ENCODE measurements at places on chromosomes 16 and 17.

DNA sequence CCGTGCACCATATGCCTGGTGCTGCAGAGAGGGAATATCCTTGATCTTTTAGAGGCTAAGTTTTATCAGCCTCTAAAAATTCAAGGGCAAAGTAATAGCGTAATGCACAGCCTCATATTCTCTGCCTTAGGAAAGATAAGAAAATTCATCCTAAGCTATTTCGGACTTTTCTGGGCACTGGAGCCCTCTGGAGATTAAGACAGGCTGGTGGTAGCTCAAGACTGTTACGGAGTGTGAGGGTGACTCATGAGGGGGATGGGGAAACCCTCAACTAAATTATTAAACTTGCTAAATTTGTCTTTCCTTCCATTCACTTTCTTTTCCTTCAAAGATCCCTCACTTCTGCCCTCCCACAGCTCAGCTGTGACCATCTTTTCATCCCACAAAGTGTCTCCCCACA lies 73.3 kb downstream of the RPH3AL start:
- DNase-seq, result no peak

- DNase-seq, result no peak
Measured at GRCh38 chr17:18331879-18332278, 16.8 kb downstream of the SMCR8 start.

DNA sequence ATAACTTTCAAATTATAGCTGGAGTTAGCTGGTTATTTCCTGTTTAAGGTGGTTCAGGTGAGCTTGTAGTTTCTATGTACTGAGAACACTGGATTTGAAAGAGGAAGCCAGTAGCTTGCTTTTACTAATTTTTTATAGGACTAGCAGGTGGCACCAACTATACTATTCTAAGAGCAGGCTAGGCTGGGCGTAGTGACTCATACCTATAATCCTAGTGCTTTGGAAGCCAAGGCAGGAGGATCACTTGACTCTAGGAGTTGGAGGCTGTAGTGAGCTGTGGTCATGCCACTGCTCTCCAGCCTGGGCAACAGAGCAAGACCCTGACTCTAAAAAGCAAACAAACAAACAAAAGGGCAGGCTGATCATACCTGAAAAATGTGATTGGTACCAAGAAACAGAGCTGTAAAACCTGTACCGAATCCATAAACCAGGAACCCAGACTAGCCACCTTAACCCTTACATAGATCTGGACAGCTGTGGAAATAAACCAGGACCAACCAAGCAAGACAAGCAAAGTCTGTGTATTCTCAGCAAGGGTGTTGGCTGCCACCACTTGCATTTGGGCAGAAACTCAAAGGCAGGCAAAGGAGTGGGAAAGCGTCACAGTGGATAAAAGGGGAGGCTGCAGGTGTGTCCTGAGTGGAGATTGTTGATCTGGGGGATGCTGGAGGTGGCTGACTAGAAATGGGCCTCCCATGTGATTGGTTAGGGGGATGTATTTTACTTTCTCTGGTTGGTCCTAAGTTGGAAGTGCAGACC lies 36.3 kb downstream of the SLC47A1 start:
- no peak for DNase-seq

GRCh38 chr17:81270279-81270678 lies 24.8 kb downstream of the SLC38A10 start:
- no peak for DNase-seq

- DNase-seq, result no peak
Measured at GRCh38 chr16:68115851-68116250, 30.7 kb downstream of the NFATC3 start.

DNA sequence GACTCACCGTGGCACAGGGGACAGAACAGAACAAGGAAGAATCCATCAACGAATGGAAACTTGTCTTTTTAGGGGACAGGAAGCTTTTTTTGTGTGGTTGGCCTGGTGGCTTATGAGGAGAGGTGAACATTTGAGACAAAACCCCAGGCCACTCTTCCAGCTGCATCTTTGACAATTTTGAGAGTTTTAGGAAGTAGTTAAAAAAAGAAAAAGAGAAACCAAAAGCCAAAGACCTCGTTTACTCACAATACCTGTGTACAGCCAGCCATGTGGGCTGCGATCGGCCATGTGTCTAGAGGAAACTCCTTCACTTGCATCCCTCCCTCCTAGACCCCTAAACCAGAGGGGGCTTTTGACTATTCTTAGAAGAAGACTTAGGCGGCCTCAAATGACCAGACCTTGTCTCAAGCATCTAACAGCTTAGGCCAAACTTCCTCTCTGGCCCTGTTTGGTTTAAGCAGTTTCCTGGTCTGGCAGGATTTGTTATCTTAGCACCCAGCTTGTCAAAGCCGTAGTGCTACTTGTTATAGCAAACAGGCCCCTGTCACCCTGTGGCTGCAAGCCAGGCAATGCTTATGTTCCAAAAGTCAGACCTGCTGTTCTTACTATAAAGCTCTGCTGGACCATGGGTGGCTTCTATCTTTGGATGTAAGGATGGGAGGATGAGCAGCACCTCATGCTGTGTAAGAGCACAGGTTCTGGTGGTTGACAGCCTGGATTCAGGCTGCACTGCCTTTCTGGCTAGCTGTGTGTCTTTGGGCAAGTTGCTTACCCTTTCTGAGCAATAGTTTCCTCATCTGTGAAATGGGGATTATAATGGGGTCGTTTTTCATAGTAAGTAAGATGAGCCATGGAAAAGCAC lies 17.7 kb downstream of the KSR1 start:
- no peak for DNase-seq

DNA sequence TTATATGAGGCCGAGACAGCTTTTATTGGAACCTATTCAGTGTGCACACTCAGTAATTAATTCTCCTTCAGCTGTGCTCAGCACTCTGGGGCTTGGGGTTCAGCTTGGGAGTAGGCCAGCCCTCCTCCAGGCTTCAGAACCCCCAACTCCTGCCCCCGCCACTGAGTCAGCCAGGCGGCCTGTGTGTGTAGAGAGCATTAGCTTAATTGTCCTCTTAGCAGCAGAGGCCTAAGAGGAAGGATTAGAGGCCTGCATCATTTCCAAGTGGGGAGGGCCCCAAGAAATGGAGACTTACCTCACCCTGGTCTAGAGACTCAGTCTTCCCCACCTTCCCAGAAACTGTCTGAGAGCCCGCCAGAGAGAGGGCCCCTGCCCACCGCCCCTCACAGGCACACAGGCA lies 772 bp downstream of the PRSS53 start:
- no peak for DNase-seq

- no peak for DNase-seq
Measured at GRCh38 chr16:56974549-56975300, 13.0 kb downstream of the CETP start.

DNA sequence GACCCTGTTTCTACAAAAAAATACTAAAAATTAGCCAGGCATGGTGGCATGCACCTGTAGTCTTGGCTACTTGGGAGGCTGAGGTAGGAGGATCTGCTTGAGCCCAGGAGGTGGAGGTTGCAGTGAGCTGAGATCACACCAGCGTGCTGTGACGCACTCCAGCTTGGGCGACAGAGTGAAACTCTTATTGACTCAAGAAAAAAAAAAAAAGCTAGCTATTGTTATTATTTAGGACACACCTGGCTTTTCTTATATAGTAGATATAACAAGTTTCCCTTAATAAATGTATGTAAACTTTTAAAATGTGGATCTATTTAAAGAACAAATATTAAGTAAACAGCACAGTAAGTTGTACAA lies 1.8 kb downstream of the RABEP2 start:
- no peak for DNase-seq

GRCh38 chr16:11679941-11680911 lies 12.0 kb downstream of the SNN start:
- no peak for DNase-seq

DNA sequence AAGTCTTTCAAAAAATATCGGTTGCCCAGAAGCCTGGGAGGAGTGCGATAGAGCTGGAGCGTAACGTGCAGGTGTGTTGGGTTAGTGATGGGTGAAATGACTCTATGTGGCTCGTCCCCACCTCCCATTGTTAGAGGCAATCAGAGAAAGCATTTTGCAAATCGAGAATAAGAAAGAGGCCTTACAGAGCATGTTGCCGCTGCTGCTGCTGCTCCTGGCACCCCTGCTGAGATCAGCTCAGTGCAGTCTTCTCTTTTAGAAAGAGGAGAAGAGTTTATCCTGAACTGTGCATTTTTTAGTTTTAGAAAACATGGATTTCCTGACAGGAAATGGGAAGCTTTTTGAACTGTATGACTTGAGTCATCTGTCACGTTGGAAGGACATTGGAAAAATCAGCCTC lies 774.5 kb upstream of the RBFOX1 start:
- DNase-seq, result no peak

Measured in neuronal stem cell (in vitro differentiated cells).